Fibroblast of skin of right biceps (primary cell): ENCODE measurements at places on chromosomes 13 and 19.

- DNase-seq = peak; percentile 40
These were observed 42.3 kb downstream of the LRCH1 start for GRCh38 chr13:46595136-46595884.

GRCh38 chr19:32392901-32393300, 12.7 kb upstream of the DPY19L3 start:
- no peak for DNase-seq

GRCh38 chr13:102394158-102395053, 7.4 kb downstream of the FGF14 start:
- DNase-seq = peak; percentile 87

DNA sequence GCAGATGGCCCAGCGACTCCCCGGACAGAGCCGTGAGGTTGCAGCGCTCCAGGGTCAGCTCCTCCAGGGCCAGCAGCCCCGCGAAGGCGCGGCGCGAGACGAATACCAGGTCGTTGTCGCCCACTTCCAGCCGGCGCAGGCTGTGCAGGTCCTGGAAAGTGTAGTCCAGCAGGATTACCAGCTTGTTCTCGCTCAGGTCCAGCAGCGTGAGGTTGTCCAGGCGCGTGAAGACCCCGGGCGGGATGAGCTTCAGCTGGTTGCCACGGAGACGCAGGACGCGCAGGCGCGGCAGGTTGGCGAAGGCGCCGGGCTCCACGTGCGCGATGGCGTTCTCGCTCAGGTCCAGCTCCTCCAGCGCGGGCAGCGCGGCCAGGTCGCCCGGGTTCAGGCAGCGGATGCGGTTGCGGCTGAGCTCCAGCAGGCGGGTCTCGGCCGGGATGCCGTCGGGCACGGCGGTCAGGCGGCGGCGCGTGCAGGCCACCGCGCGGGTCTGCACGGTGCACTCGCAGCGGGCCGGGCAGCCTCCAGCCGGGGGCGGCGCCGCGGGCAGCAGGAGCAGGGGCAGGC, 9.3 kb upstream of the PEAK3 start:
- no peak for DNase-seq

DNA sequence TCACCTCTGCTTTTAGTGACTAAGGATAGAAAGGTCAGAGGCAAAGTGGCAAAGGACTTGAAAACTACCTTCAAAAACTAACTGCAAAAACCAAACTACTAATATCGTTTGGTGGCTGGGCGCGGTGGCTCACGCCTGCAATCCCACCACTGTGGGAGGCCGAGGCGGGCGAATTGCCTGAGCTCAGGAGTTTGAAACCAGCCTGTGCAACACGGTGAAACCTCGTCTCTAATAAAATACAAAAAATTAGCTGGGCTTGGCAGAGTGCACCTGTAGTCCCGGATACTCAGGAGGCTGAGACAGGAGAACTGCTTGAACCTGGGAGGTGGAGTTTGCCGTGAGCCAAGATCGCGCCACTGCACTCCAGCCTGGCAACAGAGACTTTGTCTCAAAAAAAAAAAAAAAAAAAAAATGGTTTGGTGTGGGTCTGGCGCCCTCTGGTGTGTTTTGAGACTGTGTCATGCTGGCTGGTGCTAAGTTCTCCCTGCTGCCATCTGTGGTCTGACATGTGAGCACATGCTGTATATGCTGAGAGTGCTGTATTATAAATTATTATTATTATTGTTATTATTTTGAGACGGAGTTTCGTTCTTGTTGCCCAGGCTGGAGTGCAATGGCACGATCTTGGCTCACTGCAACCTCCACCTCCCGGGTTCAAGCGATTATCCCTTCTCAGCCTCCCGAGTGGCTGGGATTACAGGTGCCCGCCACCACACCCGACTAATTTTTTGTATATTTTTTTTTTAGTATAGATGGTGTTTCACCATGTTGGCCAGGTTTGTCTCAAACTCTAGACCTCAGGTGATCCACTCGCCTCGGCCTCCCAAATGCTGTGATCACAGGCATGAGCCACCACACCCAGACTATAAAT, 36.0 kb upstream of the RNF17 start:
- peak; percentile 77 for DNase-seq

- peak; percentile 13 for DNase-seq
These were observed 2033.0 kb upstream of the PCDH20 start for GRCh38 chr13:63448692-63449091.

- no peak for DNase-seq
These were observed 25.9 kb upstream of the MPHOSPH8 start for GRCh38 chr13:19607523-19608078.

GRCh38 chr13:20553311-20553710, 13.6 kb upstream of the IFT88 start:
- no peak for DNase-seq

- DNase-seq = peak; percentile 90
These were observed 80.4 kb downstream of the LRCH1 start for GRCh38 chr13:46633416-46633815.

GRCh38 chr19:41205995-41206394, 13.0 kb downstream of the CYP2S1 start:
- DNase-seq = no peak
